GM18507 (cell line): ENCODE measurements at places on chromosomes 3 and 15.

- DNase-seq: no peak
Observed at GRCh38 chr3:31472479-31473390, 60.0 kb upstream of the STT3B start.

DNA sequence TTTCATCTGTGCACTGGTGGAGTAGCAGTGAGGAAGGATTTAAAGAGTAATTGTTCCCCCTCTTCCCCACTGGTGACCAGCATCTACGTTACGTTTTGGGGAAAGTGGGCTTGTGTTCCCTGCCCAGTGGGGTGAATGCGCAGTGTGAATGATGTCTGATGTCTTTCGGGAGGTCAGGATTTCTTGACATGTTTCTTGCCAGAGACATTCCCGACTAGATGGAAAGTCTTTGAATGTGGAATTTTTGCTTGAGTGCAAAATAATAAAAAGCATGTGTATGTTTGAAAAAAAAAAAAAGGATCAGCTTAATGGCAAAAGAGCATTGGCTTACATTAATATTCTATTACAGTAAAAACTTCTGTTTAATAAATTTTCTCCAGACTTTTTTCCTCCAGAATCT lies 632.2 kb downstream of the FOXP1 start:
- DNase-seq: no peak

DNA sequence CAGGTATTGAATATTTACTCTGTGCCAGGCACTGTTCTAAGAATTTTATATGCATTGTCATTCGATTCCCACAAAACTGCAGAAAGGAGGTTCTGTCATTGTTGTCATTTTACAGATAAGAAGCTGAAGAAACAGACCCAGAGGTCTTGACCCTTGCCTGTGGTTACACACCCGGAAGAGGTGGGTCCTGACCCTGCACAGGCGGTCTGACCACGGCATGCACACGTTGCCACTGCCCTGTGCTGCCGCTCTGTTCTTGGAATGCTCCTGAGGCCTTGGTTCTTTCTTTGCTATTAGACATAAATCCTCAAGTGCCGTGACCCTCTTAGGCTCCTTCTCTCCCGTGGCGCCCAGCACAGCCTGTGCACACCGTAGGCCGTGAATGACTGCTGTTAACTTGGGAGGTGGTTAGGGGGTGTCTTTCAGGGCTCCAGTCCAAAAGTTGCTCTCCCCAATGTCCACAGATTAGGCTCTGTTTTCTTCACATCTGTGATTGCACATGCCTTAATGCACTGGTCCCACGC lies 74.1 kb upstream of the PLXNA1 start:
- DNase-seq: no peak

DNA sequence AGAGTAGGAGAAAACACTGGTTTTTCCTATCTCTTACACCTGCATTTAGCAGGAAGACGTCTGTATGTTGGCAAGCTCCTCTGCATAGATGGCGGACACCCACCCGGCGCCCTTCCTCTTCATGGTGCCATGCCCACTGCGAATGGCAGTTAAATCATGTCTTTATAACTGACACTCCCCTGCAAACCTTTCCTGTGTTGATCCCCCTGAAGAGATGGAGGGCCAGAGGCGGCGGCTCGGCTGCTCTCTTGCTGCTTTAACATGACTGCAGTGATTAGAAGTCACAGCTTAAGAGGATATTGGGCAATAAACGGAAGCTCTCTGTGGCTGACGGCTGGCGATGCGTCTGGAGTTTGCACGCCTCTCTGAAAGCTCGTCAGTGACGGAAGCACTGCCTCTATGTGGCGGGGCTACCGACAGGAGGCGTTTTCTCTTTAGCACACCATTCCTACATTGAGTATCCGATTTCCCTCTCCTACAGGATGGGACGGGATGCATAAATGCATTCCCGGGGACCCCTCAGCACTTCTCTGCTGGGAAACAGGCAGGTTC lies 25.5 kb upstream of the SNRPA1 start:
- no peak for DNase-seq
